Activated CD4-positive, alpha-beta T cell treated with anti-CD3 and anti-CD28 coated beads, Interleukin-2, amount 10 ng/mL, durations not matched to agents 7 days and 5 days (primary cell): ENCODE measurements at places on chromosomes 2 and 18. TPM values are rescaled to one million over a fixed set of nuclear protein-coding genes. Genes with fewer than 3 reads are reported as not detected.

DNA sequence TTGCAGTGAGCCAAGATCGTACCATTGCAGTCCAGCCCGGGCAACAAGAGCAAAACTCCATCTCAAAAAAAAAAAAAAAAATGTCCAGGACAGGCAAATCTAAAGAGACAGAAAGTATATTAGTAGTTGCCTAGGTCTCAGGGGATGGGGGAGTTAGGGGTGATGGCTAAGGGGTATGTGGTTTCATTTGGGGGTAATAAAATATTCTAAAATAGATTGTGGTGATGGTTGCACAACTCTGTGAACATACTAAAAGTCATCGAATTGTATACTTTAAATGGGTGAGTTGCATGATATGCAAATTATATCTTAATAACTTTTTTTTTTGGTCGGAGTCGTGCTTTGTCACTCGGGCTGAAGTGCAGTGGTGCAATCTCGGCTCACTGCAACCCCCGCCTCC, 34.2 kb upstream of the ACTR2 start:
- no peak for DNase-seq
- H3K4me3 ChIP-seq, result no peak overlapping the region
- no peaks in the 10 kb centered on the region for H3K4me1 ChIP-seq

DNA sequence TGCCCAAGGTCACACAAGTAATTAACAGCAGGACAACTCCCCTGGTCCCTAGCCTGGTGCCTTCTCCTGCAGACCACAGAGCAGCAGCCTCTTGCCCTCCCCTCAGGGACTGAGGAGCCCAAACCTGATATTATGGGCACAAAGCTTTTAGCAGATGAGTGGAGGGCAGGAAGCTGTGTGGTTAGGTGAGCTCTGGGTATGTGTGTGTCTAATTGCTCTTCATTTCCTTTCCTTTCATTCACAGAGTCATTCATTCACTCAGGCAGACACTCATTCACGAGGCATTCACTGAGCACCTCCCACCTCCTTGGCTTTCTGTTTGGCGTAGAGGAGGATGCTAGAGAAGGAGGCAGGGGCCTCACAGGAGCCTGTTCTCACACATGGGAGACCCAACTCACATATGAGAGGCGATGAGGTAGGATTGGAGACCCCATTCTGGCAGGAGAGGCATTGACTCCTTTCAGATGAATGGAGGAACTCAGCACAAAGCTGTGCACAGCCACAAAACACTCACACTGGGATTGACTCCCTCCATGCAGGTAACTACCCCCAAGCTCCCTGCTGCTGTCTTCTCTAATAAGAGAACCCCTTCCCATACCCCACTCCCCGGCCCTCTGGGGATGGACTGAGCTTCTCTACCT, 306.8 kb upstream of the SKOR2 start:
- no peaks in the 10 kb centered on the region for H3K36me3 ChIP-seq
- no peak overlapping the region for H3K27ac ChIP-seq
- no peak overlapping the region for H3K4me3 ChIP-seq
- no peak for DNase-seq
- H3K4me1 ChIP-seq, result peaks cover 6% of the 10 kb centered on the region

- H3K4me1 ChIP-seq, result no peaks in the 10 kb centered on the region
- no peak overlapping the region for H3K4me3 ChIP-seq
- no peak overlapping the region for H3K27ac ChIP-seq
- no peak for DNase-seq
These were observed 142.2 kb downstream of the PKP4 start for GRCh38 chr2:158598862-158599517.

DNA sequence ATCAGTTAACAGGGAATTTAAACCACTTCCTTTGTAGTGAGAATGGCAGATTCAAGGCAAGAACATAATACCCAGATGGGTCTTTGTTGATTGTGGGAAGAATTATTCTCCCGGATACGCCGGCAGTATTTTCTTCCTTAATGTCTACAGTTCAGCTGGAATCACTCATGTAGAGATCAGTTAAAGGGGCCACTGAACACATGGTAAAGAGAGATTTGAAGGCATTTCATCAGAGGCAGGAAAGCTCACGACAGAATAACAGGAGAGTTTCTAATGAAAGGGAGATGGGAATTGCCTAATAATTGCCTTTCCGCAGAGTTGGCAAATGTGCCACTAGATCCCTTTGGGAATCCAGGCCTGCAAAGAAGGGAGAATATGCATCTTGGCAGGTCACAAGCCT, 327.7 kb upstream of the ZNF804A start:
- H3K27ac ChIP-seq, result no peak overlapping the region
- H3K36me3 ChIP-seq, result no peaks in the 10 kb centered on the region
- no peak overlapping the region for H3K4me3 ChIP-seq
- no peaks in the 10 kb centered on the region for H3K27me3 ChIP-seq
- no peak for DNase-seq

DNA sequence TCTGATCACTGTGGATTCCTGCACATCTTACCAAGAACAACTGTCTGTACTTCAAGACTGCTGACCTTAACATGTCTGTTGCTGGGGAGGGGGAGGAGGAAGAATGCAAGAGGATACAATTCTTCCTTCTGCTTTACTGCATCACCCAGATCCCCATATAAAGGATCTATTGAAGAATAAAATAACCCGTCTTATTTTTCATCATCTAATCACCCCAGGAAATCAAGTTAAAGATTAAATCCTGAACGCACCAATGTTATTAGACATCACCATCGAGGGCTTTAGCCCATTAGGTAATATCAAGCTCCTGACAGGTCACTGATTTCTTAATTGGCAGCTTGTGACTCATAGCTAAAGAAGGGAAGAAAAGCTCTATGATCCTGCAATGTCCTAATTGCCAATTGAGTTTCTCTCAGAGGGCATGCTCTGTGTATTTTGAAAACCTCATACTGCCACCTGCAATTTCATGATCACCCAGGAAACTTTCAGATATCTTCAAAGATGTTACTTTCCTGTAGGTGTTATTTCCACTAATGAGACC, 75.4 kb upstream of the KCNE4 start:
- no peak overlapping the region for H3K27ac ChIP-seq
- no peak overlapping the region for H3K4me3 ChIP-seq
- no peak for DNase-seq
- H3K36me3 ChIP-seq, result no peaks in the 10 kb centered on the region
- peaks cover 9% of the 10 kb centered on the region for H3K27me3 ChIP-seq

- no peaks in the 10 kb centered on the region for H3K27me3 ChIP-seq
- H3K4me3 ChIP-seq, result no peak overlapping the region
- H3K4me1 ChIP-seq, result peaks cover 39% of the 10 kb centered on the region
- peaks cover 1% of the 10 kb centered on the region for H3K36me3 ChIP-seq
- H3K27ac ChIP-seq, result peak overlapping the region; percentile 76
These were observed 3.6 kb upstream of the D2HGDH start for GRCh38 chr2:241730671-241731293.

DNA sequence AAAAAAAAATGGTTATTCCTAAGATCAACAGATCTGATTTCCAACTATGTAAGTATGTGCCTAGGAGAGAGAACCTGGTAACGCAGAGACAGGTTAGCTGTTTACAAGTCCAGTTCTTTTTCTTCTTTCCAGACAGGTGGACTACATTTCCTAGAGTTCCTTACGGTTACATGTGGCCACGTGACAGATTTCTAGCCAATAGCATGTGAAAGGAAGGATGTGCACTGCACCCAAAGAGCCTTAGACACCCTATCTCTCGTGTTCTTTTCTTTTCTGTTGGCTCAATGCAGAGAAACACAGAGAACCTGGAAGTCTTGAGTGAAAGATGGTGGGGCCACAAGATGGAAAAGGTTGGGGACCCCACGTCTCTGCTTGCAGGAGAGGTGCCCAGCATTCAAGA, 375.9 kb downstream of the TNS1 start:
- H3K36me3 ChIP-seq, result no peaks in the 10 kb centered on the region
- H3K4me1 ChIP-seq, result no peaks in the 10 kb centered on the region
- no peak for DNase-seq
- H3K27me3 ChIP-seq, result no peaks in the 10 kb centered on the region
- no peak overlapping the region for H3K4me3 ChIP-seq
- H3K27ac ChIP-seq, result no peak overlapping the region

- H3K4me3 ChIP-seq, result no peak overlapping the region
- no peak overlapping the region for H3K27ac ChIP-seq
- peaks cover 13% of the 10 kb centered on the region for H3K27me3 ChIP-seq
- no peak for DNase-seq
These were observed 77.5 kb downstream of the OSBPL6 start for GRCh38 chr2:178271629-178272333.

Gene SULT1C4
- total RNA-seq, result not detected

Gene GREB1L
- total RNA-seq, result not detected
